ENCODE measurements at places on chromosomes 11 and 22.

DNA sequence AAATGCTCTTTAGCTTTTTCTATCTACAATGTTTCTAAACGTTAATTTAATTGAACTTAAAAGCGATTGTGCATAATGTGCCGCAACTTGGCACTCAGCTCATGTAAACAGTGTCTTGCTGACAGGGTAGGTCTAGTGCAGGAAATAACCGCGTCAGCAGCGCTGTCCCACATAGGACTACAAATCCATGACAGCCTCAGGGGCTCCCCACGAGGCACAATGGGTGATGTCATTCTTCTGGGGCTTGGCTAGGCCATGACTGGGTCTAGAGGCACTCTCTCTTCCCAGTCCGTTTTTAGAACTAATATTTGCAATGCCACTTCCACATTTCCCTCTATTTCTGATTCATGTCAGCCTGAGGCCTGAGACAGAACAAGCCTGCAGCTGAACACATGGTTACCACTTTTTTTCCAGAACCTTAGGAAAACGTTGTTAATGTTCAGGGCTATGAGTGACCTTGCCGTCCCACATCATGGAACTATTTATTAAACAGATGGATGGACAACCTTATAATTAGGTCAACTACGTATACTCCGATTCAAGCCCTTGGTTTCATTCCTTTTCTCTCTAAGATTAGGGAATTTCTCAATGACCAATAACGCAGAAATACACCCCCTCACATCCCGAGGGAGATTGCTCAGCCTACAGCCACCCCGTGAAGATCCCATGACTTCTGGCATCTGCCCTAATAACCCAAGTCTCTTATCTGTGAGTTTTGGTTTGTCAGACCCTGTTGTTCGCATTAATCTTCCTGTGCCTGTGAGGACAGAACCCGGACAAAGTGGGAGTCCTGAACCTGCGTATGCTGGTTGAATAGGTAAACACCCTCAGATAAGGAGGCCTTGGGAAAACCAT lies 19.4 kb upstream of the SNX32 start:
- DNase-seq, result no peak

DNA sequence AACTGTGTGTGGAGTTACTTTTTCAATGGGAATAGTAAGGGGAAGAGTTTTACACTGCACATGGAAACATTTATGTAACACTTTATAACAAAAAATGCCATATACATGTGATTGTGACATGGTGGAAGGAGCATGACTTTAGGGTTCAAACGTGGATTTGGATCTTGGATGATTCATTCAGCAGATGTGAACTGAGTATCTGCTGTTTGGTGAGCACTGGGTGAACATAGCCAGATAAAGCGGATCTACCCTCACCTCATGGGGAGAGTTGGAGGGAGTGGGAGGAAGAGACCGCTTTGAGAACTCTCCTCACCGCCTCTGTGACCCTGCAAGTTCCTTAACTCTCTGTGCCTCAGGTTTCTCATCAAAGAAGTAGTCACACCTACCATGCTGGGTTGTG lies 3.1 kb downstream of the NAA40 start:
- DNase-seq, result no peak

GRCh38 chr11:60887556-60887955 lies 18.8 kb downstream of the PRPF19 start:
- DNase-seq, result peak; percentile 31

GRCh38 chr11:78228467-78228866 lies 39.7 kb downstream of the USP35 start:
- no peak for DNase-seq

GRCh38 chr11:116078101-116078591 lies 573.9 kb upstream of the CADM1 start:
- DNase-seq, result no peak

DNA sequence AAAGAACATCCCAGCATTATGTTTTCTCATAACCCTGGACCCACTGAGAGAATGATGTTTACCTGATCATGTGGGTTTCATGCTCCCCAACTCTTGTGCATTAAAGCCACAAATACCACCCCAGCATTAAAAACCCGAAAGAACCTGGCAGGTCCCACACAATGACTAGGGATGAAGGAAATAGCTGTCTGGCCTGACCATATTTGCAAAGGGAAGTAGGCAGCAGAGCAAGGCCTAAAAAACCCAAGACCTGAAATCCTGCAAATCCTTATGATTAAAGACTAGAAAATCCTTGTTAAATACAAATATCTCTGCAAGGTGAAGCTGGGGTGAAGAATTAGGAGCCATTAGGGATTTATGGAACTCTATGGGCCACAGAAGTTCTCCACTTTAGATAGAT lies 23.7 kb downstream of the PAK1 start:
- DNase-seq, result no peak

Measured in activated naive CD8-positive, alpha-beta T cell treated with anti-CD3 and anti-CD28 coated beads, Interleukin-2, amount 50 U/mL, for 24 hours (primary cell).